Natural killer cell (primary cell): ENCODE measurements at places on chromosomes 4 and X.

GRCh38 chr4:14518136-14518535 lies 484.1 kb upstream of the CPEB2 start:
- H3K27me3 ChIP-seq, result no peaks in the 10 kb centered on the region
- no peaks in the 10 kb centered on the region for H3K4me1 ChIP-seq
- no peak overlapping the region for H3K27ac ChIP-seq
- no peak overlapping the region for H3K4me3 ChIP-seq

DNA sequence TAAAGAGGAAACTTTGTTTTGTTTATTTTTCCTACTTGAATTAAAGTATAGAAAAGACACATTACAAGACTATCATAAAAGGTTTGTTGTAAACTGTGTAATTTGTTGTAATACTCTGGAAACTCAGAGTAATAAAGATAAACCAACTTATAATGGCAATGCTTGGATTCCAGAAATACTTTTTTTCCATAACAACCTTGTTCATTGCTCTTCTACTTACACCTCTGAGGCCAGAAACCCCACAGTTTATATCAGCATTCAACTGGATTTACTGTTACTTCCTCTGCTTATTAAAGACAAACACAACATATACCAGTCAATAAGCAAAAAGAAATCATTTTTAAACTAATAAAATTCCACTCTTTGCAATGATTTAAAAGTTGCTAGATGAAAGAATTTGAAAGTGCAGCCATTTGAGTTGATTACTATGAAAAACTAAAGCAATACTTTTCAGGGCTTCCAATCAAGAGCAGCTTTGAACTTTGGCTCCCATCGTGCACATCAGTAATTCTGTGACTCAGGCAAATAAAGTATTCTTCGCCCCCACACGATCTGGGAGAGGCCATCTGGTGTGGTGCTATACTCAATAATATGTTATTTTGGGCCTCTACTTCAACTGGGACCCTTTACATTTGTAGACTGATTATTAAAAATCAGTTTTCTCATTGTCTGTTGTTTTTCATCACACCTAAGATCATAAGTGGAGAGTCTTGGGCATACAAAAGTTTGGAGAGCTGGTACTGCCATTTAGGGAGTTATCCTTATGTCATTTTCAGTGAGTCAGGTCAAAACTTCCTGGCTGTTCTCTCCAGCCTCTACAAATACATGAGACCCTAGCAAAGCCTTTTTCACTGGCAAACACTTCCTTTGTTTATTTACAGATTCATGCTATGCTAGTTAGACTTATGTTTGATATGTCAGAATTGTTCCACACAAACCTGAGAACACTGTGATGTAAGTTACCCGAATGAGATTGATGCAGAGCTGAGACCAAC lies 20.5 kb downstream of the DDIT4L start:
- H3K27ac ChIP-seq, result no peak overlapping the region
- DNase-seq, result no peak
- no peaks in the 10 kb centered on the region for H3K4me1 ChIP-seq
- no peaks in the 10 kb centered on the region for H3K27me3 ChIP-seq
- H3K4me3 ChIP-seq, result no peak overlapping the region

DNA sequence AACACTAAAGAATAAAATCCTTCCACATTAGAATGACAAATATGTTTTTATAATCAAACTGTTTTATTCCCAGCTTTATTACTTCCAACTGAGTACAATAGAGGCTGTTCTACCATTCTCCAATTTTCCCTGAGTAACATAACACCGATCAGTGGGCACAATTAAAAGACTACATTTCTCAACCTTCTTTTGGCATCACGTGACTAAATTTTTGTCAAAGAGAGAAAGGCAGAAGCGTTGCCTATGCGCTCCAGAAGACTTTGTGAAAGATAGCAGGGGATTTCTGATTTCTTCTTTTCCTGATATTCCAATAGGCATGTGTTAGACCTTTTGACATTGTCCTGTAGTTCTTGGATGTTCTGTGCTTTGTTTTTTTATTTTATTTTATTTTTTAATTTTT lies 1705.6 kb upstream of the PCDH7 start:
- no peaks in the 10 kb centered on the region for H3K4me1 ChIP-seq
- no peak for DNase-seq
- H3K36me3 ChIP-seq, result no peaks in the 10 kb centered on the region
- no peak overlapping the region for H3K4me3 ChIP-seq
- H3K27ac ChIP-seq, result no peak overlapping the region
- no peaks in the 10 kb centered on the region for H3K27me3 ChIP-seq

GRCh38 chr4:41512596-41512995 lies 25.4 kb upstream of the LIMCH1 start:
- no peak for DNase-seq
- no peak overlapping the region for H3K4me3 ChIP-seq
- no peaks in the 10 kb centered on the region for H3K27me3 ChIP-seq
- no peak overlapping the region for H3K27ac ChIP-seq
- no peaks in the 10 kb centered on the region for H3K4me1 ChIP-seq

DNA sequence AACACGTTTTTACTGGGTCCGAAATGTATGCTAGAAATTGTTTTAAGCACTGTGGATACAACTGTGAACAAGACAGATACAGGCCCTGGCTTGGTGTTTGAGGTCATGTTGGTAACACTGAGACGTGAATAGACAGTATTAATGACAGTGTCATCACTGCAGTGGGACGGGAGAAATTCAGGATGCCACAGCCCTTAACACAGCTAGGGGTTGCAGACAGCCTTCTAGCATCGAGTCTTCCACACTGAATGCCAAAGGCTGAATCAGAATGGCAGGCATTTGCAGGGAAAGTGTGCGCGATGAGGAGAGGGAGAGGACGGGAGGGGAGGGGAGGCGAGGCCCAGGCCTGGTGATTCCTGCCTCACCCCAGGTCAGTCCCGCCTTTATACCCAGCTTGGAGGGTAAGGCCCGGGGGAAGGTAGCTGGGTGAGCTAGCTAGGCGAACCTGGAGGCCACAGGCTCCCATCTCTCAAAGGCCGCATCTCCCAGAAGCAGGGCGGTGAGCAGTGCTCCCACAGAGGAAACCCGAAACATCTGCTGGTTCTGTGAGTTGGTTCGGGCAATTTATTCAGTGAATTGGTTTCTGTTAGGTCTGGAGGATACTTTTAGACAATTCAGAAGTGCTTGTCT lies 44.1 kb upstream of the CLDN24 start:
- H3K36me3 ChIP-seq, result no peaks in the 10 kb centered on the region
- no peaks in the 10 kb centered on the region for H3K27me3 ChIP-seq
- no peak overlapping the region for H3K27ac ChIP-seq
- H3K4me3 ChIP-seq, result no peak overlapping the region
- H3K4me1 ChIP-seq, result no peaks in the 10 kb centered on the region
- DNase-seq, result no peak

DNA sequence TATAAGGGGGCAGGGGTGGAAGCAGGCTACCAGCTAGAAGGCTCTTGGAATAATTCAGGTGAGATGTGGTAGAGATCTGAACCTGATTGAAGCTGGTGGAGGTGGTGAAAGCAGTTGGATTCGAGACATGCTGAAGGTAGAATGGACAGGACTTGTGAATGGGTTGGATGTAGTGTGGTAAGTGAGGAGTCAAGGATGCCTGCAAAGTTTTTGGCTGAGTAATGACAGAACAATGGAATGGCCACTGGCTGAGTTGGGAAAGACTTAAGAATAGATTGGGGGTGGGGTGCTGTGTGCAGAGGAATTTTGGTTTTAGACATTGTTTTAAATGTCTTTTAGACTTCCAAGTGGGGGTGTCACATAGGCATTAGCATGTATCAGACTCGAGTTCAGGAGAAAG lies 33.5 kb downstream of the HPF1 start:
- no peak overlapping the region for H3K4me3 ChIP-seq
- no peaks in the 10 kb centered on the region for H3K27me3 ChIP-seq
- H3K27ac ChIP-seq, result no peak overlapping the region
- H3K4me1 ChIP-seq, result no peaks in the 10 kb centered on the region
